H9 (cell line): ENCODE measurements at places on chromosomes 5 and 9.

DNA sequence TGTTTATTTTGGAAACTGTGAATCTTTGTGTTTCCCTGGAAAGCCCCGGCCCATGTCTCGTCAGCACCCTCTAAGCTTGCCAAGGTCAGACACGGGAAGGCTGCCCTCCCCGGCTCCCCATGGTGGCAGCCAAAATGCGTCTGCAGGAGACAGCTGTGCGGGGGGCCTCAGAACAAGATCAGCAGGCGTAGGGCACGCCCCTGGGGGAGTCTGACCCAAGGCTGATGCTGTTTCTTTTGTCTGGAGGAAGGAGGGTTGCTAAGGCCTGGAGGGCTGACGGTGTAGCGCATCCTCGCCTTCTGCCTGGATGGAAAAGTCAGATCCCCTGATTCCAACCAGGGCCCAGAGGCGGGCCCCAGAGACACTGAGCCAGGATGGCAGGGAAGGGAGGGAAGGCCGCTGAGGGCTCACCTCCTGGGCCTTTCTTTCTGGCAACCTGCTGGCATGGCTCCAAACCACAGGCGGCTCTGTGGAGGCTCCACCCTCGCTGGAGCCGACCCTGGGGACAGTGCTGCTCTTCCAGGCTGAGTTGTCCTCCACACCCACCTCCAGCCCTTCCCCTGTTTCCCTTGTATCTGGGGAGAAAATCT, 57.2 kb downstream of the OLFM1 start:
- no peak for DNase-seq

DNA sequence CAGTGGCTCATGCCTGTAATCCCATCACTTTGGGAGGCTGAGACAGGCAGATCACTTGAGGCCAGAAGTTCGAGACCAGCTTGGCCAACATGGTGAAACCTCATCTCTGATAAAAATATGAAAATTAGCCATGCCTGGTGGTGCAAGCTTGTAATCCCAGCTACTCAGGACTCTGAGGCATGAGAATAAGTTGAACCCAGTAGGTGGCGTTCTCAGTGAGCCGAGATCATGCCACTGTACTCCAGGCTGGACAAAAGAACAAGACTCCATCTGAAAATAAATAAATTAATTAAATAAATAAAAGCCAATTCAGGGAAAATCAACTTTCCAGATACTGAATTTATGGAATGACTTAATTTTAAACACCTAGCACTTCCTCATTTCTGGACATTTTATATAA, 1722.1 kb downstream of the MAT2B start:
- no peak for DNase-seq

- no peak for DNase-seq
Observed at GRCh38 chr5:3007577-3007976, 256.1 kb upstream of the IRX2 start.

DNA sequence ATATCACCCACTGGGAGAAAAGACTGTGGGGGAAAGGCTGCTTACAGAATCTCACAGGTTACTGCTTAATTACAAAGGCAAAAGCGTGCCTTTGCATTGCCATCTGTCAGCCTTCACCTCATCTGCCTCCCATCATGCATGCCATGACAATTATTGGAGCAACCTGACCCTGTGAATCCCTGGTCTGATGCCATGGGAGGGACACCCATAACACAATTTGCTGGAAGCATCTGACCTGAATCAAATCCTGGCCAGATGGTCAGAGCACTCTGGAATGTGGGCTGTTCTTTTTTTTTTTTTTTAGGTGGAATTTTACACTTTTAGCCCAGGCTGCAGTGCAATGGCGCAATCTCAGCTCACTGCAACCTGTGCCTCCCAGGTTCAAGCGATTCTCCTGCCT, 11.6 kb upstream of the RETREG1 start:
- no peak for DNase-seq

DNA sequence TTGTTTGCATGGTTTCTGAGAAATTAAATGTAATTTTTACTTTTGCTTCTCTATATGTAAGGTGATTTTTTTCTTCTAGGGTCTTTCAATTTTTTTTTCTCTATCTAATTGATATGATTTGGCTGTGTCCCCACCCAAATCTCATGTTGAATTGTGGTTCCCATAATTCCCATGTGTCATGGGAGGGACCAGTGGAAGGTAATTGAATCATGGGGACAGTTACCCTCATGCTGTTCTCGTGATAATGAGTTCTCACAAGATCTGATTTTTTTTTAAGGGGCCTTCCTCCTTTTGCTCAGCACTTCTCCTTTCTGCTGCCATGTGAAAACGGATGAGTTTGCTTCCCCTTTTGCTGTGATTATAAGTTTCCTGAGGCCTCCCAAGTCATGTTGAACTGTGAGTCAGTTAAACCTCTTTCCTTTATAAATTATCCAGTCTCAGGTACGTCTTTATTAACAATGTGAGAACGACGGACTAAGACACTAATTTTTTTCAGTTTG, 150.8 kb downstream of the MTRR start:
- DNase-seq: no peak

DNA sequence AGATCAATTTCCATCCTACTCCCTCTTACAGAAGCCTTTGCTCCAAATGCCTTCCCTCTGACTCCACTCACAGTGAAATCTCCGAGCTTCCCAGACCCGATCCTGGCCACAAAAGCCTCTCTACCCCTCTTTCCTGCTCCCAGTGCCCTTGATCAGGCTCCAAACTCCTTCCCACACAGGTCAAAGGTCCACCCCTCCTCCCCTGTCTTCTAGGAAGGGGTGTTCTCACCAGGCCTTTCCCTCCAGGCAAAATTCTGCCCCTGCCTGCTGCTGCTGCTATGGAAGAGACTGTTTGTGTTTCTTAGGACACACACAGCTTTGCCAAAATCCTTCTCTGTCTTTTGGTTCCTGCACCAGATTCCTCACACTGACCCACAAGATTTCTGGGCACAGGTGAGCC, 85.8 kb upstream of the ALDH1A1 start:
- DNase-seq: peak; percentile 35

DNA sequence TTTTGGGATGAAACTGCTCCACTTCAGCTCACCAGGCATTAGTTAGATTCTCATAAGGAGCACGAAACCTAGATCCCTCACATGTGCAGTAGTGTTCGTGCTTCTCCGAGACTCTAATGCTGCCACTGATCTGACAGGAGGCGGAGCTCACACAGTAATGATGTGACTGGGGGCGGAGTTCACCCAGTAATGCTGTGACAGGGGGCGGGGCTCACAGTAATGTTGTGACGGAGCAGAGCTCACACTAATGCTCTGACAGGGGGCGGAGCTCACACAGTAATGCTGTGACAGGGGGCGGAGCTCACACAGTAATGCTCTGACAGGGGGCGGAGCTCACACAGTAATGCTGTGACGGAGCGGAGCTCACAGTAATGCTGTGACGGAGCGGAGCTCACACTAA, 27.1 kb upstream of the LRRC14B start:
- DNase-seq: no peak

- no peak for DNase-seq
Observed at GRCh38 chr9:127535834-127536233, 76.2 kb upstream of the STXBP1 start.

DNA sequence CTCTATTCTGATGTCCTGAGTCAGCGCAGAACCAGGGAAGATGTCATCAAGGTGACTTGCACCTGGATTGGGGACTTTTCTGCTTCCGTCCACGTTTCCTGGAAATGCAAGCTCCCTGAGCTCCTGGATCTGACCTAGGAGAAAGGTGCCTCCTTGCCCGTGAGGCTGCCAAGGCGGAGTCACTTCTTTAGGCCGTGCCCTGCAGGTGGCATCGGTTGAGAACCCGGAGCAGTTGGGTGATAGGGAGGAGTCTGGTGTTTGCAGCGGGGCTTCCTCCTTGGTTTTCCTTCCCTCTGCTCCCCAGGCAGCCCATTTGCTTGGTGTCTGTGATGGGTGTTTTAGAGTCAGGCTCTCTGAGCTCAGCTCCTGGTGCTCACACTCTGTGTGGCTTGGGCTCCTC, 15.2 kb downstream of the NANS start:
- DNase-seq: no peak

- no peak for DNase-seq
Observed at GRCh38 chr9:112541685-112542084, 55.1 kb downstream of the KIAA1958 start.

DNA sequence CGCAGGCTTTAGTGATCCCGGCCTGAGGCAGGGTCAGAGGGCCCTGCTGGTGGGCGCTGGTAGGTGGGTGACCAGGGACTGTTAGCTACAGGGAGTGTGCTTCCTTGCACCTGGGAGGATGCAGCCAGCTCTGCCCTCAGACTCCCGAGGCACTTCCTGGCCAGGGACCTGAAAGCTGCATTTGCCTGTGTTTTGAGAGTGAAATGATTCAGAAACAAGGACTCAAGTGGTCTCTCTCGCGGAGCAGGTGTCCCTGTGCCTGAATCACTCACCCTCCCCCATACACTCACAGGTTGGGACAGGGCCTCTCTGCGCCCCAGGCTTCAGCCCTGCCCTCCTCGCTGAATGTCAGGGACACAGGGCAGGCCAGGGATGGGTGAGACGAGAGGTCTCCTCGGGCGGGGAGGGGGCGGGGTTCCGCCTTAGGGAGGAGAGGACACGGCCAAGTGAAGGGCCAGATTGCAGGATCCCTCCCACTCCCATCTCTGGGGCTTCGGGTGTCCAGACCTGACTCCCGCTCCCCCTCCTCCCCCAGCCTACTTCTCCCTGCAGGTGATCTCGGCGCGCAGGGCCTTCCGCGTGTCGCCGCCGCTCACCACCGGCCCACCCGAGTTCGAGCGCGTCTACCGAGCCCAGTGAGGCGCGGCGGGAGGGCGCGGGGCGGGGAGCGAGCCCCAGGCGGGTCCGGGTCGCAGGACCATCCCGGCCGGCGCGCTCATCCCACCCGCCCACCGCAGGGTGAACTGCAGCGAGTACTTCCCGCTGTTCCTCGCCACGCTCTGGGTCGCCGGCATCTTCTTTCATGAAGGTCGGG, 1.5 kb downstream of the LTC4S start:
- DNase-seq: peak; percentile 84

GRCh38 chr9:93520523-93520922, 55.9 kb upstream of the PHF2 start:
- DNase-seq: no peak

GRCh38 chr9:32587901-32588300, 14.9 kb upstream of the NDUFB6 start:
- no peak for DNase-seq

DNA sequence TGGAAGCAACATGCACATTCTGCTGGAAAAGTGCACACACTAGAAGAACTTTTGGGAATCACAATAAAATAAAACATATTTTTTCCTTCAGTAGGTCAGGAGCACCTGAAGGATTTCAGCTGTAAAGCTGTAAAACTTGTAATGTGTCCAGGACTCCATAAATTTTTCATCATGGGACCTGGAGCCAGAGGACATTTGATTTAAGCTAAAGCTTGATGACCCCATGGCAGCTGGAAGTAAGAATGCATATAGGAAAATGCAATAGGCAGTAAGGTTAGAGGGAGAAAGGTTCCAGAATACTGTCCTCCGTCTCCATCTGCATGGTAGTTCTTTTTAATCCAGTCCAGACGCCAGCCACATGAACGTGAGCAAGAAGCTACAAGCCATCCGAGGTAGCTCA, 166.0 kb downstream of the ADAMTSL1 start:
- DNase-seq: no peak

DNA sequence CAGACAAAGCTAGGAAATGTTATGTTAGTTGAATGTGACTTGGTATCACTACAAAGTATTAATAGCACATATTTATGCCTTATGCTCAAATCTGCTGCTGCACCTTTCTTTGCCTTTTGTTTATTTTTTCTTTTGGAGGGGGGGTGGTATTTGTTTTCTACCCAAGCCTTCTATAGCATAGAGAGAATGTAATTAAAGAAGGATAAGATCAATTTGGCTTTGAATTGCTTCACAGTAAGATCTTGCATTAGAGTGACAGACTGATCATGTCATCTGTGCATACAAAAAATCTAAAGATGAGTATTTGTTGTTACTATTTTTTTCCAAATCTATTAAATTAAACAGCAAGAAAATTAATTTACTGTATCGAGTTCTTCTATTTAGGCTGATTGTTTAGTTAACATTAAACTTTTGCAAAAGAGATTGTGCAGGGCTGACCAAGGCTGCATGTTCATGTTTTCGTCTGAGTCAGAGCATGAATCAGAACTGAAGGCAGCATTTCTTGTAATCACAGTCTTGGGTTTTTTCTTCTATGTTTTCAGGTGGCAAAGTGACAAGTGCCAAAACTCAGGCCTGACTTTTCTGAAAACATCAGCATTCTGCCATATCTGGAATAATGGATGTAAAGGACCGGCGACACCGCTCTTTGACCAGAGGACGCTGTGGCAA, 1007.1 kb upstream of the WWC1 start:
- DNase-seq: no peak

DNA sequence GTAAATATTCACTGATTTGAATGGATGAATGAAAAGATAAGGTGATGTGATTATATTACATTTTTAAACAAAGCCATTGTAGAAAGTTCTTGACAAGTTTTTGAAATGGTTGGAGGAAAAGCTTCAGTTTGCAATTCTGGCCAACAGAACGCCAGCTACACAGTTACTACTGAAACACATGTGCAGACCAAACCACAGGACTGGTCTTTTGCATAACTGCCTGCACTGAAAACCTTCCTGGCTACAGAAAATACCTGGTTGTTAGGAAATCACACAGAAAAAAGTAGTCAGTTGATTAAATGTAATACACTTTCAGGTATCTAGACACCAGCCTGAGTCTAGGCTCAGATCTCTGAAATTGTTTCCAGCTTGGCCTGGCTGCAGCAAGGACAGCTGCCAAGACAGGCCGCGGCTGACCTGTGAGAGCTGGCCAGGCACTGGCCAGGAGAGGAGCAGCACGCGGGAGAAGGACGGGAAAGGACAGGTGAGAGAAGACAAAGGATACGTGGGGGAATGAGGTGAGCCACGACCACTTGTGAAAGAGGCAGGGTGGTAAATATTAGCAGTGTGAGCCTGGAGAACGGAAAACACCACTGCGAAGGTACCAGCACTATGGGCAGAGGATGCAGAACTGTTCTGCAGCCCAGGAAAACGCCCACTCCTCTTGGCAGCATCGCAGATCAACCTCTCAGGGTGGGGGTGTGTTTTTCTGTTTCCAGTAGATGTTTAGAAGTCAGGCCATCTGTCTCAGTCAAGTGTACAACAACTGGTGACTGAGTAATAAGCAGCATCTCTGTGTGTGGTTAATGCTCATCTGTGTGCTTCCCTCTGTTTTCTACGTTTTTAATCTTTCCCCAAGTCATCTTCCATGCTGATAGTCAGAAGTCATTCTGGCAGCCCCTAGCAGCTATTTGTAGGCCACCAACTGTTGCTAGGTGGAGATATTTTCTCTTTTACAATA, 137.4 kb downstream of the SCAMP1 start:
- DNase-seq: no peak

DNA sequence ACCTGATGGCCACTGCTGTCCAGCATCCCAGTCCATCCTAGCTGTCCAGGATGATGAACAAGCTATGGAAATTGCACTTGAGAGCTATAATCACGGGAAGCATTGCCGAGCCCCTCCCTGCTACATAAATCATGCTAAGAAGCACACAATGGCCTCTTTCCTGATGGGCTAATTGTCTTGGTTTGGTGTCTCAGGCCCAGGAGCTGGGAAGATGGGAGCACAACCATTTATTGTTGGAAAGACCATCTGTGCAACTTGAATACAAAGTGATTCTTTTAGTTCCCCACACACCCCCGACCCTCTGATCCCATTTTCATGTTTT, 80.4 kb downstream of the RGS3 start:
- no peak for DNase-seq
